ENCODE measurements at places on chromosomes 12 and 14. TPM values are rescaled to one million over a fixed set of nuclear protein-coding genes. Genes with fewer than 3 reads are reported as not detected.

Gene FGF23
- polyA plus RNA-seq = 0.05 TPM

Gene CLEC4E
- 1.8 TPM for polyA plus RNA-seq

Gene TGFB3
- polyA plus RNA-seq = 18.3 TPM

- DNase-seq = no peak
These were observed 29.3 kb downstream of the AK7 start for GRCh38 chr14:96421236-96421635.

DNA sequence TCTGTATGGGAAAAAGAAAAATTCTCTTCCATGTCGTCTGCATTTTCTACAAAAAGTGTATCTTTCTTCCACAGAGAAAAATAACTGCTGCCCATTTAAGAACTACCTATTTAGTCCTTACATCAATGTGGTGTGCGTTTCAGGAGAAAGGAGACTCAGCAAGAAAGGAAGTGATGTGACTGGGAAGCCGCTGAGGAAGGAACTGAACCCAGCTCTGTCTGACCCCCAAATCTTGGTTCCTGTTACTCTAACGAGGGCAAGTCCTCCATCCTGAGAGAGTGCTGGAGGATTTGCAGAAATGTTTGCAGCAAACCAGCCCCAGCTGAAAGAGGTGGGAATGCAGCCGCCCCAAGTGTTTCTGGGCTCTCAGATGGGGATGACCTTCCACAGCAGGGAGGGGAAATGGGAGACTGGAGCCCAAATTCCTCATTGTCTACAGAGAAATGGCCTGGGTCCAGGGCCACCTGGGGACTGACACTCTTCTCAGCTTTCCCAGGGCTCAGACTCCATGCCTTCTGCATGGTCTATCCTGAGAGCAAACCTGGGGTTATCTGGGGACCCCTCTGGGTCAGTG, 6.7 kb upstream of the MLEC start:
- DNase-seq = no peak

GRCh38 chr14:101602466-101602840, 41.2 kb downstream of the DIO3 start:
- DNase-seq = no peak

- DNase-seq = no peak
These were observed 65.0 kb downstream of the CDK17 start for GRCh38 chr12:96335270-96335669.

Data from left kidney (tissue), 8 donors.